ENCODE measurements at places on chromosomes 13 and 19.

- no peak for DNase-seq
Measured at GRCh38 chr13:31595563-31595962, 143.8 kb upstream of the RXFP2 start.

GRCh38 chr13:102897371-102898138 is 51.7 kb downstream of the ERCC5 start:
- DNase-seq = no peak

DNA sequence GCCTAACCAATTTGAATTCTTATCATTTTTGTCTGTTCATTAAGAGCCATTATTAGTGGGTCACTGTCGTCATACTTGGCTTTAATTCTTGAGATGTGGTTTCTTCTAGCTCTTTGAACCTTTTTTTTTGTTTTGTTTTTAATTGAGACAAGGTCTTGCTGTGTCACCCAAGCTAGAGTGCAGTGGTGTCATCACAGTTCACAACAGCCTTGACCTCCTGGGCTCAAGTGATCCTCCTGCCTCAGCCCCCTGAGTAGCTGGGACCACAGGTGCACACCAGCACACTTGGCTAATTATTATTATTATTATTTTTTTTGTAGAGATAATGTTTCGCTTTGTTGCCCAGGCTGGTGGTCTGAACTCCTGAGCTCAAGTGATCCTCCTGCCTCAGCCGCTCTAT is 25.8 kb upstream of the LDLR start:
- no peak for DNase-seq

DNA sequence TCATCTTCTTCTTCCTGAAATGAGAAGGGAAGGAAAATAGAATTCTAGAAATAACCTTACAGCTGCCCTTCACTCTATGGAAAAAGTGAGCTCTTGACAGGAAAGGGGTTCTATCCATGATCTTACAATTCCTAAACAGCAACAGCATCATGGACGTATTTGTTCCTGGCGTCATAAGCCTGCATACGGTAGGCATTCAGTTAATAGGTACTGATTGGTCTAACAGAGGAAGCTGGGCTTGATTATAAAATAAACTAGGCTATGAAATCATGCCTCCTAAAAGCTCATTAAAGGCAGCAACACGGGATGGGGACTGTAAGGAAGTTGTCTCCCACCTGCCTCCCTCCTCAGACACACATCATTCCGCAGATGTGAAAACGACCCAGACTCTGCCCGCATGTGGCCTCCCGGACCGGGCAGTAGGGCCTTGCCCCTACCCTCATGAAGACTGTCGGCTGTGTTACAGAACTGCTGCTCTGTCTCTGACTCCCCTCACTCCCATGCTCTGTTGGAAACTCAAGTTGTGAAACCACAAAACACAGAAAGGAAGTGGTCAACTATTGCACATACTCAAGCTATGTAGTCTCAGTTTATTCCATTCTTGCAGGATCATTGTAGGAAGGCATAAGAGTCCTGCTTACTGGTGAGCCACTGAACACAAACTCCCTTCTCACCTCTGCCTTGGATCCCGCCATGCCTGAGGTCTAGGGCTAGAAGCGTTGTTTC is 129.8 kb downstream of the DLEU7 start:
- DNase-seq = no peak

DNA sequence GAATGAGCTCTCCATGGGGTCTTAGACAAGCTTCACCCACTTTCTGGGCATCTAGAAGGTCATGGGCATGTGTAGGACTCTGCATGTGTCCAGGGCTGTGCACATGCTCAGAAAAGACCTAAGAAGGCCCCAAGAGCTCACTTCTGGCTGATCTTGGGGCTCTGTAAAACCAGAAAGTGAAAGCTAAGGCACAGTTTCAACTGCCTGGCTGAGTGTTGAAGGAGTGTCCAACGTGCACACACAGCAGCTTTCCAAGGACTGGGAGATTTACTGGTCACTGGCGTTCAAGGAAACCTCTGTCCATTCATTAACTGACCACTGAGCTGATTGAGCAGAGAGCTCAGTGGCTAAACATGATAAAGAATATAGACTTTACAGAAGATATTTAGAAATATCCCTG is 137.9 kb downstream of the KATNAL1 start:
- DNase-seq = no peak

- no peak for DNase-seq
Measured at GRCh38 chr19:39941615-39942365, 7.4 kb upstream of the FCGBP start.

DNA sequence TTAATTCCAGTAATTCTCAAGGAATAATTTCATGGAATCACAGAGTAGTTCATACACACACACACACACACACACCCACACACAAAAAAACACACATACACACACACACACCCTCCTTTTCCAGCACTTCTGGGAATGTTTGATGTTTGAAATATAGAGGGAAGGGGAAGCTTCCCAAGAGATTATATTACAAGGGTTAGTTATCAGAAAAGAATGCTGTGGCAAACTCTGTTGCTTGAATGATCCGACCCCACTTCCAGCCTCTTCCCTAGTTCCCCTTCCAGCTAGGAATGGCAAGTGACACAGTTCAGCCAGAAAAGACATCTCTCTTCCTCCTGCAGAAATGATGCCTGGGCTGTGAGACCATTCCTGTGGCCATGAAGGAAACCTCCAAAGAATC is 49.9 kb downstream of the KCTD12 start:
- DNase-seq = no peak

GRCh38 chr19:47094557-47095475 is 18.8 kb downstream of the ZC3H4 start:
- no peak for DNase-seq

- peak; percentile 83 for DNase-seq
Measured at GRCh38 chr13:30112602-30113435, 194.5 kb downstream of the KATNAL1 start.

GRCh38 chr19:37931881-37932655 is 25.1 kb downstream of the SIPA1L3 start:
- DNase-seq = peak; percentile 63

- no peak for DNase-seq
Measured at GRCh38 chr13:24267274-24267673, 42.1 kb upstream of the C1QTNF9 start.

DNA sequence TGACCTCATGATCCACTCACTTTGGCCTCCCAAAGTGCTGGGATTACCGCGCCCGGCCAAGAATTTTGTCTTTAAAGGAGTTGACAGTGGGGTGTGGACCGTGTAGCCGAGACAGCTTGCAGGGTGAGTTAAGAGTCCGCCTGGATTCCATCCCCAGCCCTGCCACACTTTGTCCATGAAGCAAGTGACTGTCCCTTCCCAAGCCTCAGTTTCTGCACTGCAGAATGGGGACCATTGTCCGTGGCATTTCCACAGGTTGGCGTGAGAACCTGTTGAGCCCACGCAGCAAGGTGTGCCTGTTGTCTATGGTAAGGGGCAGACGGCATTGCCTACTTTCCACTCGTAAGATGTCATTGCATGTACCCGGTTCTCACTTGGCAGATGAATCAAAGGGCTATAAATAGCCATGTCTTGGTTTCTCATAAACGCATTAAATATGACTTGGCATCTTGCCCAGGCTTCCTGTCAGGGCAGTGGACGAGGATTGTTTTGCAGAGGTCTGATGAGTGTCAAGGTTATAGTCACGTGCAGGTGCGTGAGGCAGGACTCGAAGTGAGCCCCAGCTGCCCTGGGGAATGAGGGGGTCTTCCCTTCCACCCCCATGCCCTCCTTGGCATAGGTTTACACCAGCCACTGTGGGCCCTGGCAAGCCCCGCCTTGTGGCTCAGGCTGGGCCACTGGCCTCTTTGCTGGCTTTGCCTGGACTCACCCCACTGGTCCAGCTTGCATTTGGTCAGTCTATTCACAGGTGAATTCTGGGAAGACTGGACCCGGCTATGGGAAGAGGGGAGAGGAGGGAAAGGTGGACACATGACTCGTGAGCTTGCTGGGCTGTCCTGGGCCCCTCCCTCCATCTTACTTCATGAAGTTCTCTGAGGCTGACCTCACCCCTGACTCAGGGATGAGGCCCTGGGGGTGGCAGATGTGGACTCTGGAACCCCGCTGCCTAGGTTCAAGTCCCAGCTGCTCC is 14.6 kb downstream of the FAM187B start:
- no peak for DNase-seq

DNA sequence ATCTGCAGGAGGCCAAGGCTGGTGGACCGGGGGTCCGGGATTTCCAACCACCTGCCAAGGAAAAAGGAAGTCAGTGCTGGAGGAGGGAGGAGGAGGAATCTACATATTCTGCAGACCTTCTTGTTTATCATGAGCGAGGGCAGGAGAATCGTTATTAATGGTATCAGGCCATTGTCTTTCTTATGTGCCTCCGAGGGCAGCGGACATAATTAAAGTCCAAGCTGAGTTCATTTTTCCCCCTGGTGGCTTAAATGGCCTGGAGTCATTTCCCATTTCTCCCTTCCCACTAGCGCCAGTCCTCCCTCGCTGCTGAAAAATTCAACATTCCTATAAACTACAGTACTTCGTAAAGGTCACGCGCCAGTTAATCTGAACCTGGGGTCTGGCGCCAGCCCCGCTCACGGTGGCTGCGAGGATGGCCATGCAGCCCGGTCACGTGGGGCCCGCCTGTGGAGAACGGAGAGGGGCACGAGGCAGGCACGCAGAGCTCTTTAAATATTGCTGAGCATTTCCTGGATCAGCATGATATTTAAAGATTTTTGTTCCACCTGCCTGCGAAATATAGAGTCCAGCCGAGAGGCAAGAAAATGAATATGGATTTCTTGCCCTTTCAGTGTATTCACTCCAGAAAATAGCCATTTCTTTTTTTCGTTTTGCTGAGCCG is 85.2 kb upstream of the PCDH8 start:
- DNase-seq = no peak

DNA sequence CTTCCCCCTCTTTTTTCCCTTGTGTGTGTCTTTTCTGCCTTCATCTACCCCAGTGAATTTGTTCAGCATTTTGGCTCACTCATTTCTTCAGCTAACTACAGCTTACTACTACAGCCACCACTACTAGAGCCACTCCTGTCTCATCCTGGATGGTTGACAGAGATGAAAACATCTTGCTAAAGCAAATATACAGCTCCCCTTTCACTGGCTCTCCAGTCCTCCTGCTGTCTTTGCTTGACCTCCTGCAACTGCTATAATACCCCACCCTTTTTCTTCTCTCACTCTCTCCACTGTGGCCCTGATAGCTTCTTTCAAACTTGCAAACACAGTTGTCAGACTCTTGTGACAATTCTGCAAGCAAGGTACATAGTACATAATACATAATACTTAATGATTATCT is 523.6 kb downstream of the DCT start:
- DNase-seq = no peak

DNA sequence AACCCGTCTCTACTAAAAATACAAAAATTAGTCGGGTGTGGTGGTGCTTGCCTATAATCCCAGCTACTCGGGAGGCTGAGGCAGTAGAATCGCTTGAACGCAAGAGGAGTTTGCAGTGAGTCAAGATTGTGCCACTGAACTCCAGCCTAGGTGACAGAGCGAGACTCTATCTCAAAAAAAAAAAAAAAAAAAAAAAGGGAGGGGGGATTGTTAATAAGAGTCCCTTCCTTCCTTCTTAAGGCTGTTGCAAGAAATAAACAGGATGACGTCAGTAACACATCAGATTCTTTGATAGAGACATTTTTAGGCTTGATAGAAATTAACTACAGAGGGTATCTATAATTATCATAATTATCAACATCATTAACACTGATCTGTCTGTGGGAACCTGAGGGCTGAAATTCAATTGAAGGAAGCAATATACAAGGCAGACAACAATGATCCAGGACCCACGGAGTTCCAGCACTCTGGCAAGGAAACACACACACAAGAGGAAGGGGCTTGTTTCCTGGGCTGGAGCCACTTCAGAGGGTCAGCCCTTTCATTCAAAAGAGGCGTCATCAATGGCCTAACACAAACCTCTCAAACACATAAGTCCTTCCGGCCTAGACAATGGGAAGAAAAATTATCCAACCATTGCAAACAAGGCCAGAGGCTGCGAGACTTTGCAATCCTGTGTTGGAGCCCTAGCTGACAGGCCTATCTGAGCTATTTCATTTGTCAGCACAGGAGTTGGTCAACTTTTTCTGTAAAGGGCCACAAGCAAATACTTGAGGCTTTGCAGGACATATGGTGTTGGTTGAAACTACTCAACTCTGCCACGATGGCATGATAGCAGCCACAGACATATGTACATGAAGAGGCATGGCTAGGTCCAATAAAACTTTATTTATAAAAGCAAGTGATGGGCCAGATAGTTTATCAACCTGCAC is 105.2 kb downstream of the INSR start:
- no peak for DNase-seq

DNA sequence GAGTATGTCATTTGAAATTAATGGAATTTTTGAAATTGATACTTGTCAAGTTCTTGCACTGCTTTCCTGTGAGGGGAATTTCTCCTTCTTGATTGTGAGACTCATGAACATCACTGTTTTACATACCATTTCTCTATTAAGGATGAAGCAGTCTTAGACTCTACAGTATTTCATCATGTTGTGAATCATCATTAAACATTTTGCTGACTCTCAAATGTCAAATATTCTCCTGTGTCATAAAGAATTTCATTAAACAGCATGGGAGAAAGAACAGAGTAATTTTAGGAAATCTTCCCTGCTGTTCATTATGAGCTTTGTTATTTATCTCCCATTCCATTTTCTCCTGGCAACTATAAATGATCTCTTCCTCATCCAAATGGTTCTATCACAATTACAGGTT is 729.0 kb downstream of the PCDH9 start:
- DNase-seq = no peak

GRCh38 chr13:27168906-27169657 is 2.5 kb downstream of the USP12 start:
- DNase-seq = no peak

GRCh38 chr19:45413497-45413896 is 7.1 kb downstream of the POLR1G start:
- no peak for DNase-seq

DNA sequence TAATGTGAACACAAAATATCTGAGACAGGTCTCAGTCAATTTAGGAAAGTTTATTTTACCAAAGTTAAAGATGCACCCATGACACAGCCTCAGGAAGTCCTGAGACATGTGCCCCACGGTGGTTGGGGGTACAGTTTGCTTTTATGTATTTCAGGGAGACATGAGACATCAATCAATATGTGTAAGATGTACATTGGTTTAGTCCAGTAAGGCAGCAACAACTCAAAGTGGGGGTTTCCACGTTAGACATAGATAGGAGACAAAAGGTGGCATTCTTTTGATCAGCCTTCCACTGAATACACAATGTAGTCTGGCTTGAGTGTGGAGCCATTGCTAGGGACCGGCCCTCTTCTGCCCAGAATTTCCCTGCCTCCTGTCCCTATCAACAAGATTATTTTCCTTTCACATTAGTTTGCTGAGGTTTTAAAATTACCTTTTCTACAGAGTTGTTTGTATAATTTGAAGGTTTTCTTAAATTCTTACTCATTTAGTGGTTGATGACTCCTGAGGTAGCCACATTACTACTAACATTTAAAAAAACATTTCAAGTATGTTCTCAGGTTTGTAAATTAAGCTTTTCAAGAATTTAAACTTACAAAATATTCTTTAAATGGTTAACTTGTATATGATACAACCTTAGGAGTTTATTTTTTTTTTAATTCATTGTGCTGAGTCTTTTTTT is 33.2 kb downstream of the RNASEH2B start:
- DNase-seq = no peak

Measured in hypothalamus (tissue), 51 donors.